Activated T-helper 1 cell treated with Interleukin-2 at 50 U/mL for 16 hours (primary cell): ENCODE measurements at places on chromosomes 2 and 18.

DNA sequence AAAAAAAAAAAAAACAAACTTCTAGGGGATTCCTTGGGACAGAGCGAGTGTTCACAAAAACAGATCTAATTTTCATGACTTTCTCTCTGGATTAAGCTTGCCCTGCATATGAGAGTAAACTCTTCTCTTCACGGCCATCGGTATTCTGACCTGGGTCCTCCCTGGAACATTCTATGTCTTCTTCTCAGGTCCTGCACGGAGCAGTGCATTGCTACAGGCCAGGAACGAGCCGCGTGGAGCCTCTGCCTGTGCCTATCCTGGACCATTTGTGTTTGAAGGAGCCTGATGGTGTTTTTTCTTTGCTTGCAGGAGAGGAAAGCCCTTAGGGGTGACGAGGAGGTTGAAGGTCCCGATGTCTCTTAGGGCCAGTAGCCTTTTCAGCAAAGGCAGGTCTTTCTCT, 1.8 kb upstream of the OXER1 start:
- no peak for DNase-seq

DNA sequence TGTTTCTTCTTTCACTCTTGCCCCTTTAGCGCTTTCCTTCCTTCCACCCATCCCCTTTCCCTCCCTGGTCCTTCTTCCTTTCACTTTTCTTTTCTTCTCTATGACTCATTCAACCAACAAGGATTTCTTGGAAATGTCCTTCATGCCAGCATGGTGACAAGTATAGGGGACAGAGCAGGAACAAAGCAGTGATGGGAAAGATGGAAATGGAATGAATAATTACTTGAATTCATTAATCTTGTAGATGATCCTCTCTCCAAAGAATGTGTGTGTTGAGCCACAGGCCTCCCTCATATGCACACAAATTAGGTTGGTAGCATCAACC, 1.5 kb downstream of the VAMP5 start:
- DNase-seq, result no peak

DNA sequence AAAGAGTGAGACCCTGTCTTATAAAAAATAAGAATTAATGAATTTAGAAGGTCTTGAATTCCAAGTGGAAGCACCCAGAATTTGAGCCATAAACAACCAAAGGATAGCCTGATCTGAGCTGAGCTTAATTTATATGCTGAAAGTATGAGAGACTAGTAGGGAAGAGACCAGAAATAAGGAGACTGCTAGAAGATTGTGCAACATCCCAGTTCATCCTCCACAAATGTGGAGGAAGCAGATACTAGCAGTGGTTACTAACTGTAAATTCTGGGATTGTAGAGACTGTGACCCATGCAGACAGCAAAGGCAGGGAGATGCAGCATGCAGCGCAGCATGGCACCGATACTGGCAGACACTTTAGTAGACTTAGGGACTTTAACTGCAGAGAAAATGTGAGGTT, 1.5 kb upstream of the SULT1C2 start:
- no peak for DNase-seq

GRCh38 chr18:8051453-8051852, 484.3 kb downstream of the PTPRM start:
- no peak for DNase-seq

DNA sequence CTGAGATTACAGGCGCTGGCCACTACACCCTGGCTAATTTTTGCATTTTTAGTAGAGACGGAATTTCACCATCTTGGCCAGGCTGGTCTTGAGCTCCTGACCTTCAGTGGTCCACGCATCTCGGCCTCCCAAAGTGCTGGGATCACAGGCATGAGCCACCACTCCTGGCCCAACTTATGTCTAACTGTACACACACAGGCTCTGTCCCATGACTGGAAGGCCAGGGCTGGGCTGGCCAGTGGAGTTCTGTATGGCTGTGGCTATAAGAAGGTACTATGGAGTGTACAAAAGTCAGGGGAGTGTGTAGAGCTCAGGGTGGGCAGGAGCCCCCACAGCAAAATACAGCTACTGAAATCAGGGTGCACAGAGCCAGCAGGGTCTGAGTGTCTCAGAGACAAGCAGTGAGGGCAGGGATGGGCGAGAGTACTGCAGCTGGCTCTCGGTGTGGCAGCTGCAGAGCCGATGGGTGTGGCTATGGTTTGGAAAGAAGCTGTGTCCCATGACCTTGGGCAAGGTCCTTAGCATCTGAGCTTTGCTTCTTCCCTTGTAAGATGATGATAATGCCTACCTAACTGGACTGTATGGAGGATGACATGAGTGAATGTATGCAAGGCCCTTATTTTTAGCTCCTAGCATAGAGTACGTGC, 10.4 kb upstream of the MSGN1 start:
- no peak for DNase-seq

- DNase-seq, result no peak
These were observed 11.4 kb upstream of the SMIM21 start for GRCh38 chr18:75438891-75439290.

DNA sequence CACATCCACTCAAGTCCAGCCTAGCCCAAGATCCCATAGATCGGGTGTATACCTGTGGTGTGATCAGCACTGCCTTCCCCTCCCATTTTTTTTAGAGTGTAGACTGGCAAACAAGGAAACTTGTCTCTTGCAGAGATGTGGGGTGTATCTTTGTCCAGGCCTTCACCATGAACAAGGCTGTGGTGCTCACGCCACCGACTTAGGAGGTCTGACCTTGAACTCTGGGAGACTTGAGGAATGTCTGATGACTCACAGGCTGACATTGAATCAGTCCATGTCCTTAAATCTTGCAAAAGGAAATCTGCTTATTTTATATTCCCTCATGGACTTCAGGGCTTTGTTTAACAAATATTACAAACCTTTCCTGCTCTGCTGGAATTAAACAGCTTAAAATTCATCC, 4.5 kb upstream of the CTIF start:
- DNase-seq, result no peak

DNA sequence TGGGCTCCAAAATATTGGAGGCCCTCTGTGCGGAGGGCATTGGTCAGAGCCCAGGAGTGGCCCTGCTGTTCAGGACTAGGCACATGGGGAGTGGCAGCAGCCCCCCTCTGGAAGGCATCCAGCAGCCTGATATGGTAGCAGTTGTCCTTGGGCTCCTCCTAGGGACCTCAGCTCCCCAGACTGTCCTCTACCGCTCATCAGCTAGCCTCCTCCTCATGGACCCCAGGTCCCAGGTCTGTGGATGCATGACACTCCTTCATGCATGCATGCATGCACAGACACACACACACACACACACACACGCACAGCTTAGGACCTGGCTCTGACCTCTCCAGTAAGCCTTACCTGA, 15.4 kb upstream of the ATP6V1B1 start:
- no peak for DNase-seq

DNA sequence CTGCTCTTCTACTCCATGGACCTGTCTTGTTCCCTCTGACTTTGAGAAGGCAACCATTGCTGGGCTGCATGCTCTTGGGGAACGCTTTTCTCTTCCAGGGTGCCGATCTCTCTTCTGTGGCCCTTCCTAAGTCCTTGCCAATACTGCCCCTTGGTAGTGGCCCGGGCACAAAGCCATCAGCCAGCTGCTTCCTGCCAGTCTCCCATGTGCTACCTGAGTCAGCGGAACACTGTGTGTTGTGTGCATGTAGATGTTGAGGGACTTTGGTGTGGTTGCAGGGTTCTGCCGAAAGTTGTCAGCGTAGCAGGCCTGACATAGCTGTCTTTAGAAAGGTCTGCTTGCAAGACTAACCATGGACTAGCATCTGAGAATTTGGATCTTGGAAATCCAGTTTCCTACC, 35.4 kb downstream of the MGAT5 start:
- peak; percentile 28 for DNase-seq

DNA sequence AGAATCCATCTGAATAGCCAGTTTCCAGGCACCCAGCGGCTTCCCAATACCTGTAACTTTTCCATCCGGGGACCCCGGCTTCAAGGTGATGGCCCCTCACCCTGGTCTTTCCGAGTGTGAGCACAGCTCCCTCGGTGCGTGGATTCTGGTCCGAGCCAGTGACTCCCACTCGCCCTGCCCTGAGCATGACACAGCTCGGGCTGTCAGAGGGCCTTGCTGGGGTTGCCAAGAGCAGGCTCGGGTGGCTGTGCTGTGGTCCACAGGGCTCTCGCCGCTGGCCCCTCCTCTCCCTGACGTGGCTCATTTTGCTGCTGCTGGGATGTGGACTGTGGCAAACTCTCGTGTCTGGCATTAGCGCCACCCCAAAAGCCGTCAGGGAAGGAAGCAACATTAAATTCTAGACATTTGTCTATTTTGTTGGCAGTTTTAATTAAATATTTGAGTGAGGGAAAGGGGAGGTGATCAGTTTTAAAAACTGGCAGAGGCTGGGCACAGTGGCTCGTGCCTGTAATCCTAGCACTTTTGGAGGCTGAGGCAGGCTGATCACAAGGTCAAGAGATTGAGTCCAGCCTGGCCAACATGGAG, 5.6 kb upstream of the ESPNL start:
- DNase-seq, result no peak

GRCh38 chr2:235414422-235414821, 79.4 kb upstream of the AGAP1 start:
- DNase-seq, result no peak

DNA sequence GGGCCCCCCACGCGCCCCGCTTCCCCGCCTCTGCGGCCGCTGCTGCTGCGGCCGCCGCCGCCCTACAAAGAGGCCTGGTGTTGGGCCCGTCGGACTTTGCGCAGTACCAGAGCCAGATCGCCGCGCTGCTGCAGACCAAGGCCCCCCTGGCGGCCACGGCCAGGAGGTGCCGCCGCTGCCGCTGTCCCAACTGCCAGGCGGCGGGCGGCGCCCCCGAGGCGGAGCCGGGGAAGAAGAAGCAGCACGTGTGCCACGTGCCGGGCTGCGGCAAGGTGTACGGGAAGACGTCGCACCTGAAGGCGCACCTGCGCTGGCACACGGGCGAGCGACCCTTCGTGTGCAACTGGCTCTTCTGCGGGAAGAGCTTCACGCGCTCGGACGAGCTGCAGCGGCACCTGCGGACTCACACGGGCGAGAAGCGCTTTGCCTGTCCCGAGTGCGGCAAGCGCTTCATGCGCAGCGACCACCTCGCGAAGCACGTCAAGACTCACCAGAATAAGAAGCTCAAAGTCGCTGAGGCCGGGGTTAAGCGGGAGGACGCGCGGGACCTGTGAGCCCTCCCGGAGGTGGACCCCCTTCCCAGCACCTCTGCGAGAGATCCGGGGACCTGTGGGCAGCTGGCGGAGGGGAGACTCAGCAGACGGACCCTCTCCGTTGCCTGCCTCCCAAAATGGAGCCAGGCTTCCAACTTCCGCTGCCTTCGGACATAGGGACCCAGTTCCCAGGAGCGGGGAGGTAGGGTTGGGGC, 1.9 kb downstream of the SP5 start:
- no peak for DNase-seq

- no peak for DNase-seq
These were observed 82.7 kb upstream of the POMC start for GRCh38 chr2:25251071-25251421.
